ENCODE measurements at places on chromosomes 2 and 18.

GRCh38 chr2:143087033-143087432, 42.2 kb upstream of the ARHGAP15 start:
- DNase-seq, result no peak

DNA sequence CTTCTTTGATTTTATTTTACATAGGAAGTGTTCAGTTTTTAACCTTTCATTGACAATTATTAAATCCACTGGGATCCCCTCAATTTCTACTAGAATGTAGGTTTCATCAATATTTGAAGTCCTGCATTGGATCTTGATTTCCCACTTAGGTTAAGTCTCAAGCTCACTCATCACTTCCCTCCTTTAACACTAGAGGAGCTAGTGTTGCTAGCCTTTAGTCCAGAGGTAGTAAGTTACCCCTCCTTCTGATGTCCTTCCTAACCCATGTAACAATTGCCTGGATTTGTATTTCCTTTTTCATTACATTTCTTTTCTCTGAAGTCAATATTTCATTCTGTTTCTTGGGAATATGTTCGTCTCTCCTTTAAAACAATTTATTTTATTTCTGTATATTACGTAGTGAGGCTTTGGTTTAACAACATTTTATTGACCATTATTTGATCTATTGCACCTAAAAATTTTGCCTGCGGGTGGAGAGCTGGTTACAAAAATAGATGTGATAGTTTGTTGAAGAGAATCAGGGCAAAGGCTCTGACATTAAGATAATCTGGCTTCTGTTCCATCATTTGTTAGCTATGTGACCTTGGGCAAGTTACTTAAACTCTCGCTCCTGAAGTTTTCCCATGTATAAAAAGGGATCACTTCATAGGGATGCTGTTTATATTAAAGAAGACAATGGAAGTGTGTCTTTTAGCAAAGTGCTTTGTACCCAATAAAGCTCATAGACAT, 833.0 kb downstream of the SLC4A3 start:
- DNase-seq, result no peak

- DNase-seq, result no peak
Measured at GRCh38 chr18:59929621-59930295, 30.0 kb downstream of the PMAIP1 start.

DNA sequence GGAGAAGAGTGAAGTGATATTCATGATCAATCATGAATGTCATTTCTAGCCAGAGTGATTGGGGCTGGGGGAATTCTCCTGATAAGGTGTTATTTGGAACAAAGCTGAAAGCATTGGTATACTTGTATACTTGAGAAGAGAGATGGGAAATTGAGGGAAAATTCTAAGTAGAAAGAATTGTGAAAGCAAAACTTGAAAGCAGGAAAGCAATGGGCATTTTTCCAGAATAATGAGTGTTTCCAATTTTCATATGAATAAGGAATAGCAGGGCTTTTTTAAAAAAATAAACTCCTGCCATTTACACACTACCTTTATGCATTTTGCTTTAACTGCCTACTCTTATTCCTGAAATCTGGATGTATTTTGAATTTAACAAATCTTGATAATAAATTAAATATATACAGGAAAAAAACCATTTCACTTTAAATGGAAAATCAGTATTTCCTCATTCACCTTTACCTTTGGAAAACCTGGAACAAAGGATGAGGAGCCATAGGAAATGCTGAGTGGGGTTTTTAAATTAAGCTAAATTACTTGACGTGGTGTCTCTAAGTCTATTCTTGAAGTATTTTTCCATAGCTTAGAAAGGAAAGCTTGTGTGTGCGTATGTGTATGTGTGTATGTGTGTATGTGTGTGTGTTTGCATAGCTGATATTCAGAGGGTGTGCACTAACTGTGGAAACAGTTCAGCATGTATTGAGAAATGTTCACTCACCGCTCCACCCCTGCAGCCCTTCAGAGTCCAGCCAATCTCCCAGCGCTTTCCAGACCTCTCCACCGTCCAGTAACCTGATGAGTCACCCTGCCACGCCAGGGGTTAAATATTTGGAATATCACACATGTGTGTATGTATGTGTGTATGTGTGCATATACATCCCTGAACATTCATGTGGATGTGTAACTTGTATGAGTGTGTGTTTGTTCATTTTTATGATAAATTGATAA, 427.3 kb downstream of the THSD7B start:
- DNase-seq, result no peak

DNA sequence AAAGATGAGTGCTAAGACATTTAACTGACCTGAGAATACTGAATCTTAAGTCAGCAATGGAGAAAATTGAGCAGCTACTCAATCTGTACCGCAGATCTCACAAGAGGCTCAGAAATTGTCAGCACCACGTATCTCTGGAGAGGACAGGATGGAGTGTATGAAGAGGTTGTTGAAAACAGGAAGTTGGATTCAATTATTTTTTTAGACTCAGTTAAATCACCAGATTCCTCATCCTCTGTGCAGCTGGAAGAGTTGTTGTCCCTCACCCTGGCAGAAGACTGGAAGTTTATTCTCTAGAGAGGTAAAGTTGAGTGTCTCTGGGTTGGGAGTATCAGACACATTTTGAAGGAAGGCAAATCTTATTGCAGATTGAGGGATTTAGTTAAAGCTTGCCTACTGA, 114.9 kb upstream of the NT5C1B start:
- DNase-seq, result no peak

- DNase-seq, result no peak
Measured at GRCh38 chr2:48914477-48915089, 159.1 kb upstream of the LHCGR start.

- DNase-seq, result no peak
Measured at GRCh38 chr2:21220930-21221329, 97.2 kb downstream of the TDRD15 start.

DNA sequence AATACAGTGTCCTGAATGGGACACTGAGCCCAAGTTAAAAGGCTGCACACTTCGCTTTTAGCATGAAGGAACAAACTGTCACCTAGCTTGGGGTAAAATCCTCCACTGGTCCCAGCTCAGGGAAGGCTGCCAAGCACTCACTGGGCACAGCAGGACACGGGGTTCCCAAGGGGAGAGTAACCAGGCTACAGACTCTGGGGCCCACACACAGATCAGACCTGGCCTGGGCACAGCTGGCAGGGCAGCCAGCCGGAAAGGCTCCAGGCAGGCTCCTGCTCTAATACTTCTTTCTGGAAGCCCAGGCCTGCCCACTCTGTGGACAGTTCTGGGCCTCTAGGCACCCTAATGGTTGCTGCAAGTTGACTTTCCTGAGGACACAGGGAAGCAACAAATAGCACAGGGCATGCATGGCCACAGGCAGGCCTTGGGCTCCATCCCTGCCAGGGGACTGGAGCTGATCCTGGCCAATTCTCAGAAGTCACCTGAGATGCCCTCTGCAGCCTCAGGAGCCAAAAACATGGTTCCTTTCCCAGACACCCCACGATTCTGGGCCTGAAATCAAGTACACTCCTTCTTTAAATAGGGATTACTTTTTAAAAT, 18.7 kb upstream of the SULT1C3 start:
- DNase-seq, result no peak

- no peak for DNase-seq
Measured at GRCh38 chr2:108594982-108595464, 60.8 kb downstream of the LIMS1 start.

- DNase-seq, result no peak
Measured at GRCh38 chr18:21593540-21594257, 6.8 kb downstream of the ESCO1 start.

DNA sequence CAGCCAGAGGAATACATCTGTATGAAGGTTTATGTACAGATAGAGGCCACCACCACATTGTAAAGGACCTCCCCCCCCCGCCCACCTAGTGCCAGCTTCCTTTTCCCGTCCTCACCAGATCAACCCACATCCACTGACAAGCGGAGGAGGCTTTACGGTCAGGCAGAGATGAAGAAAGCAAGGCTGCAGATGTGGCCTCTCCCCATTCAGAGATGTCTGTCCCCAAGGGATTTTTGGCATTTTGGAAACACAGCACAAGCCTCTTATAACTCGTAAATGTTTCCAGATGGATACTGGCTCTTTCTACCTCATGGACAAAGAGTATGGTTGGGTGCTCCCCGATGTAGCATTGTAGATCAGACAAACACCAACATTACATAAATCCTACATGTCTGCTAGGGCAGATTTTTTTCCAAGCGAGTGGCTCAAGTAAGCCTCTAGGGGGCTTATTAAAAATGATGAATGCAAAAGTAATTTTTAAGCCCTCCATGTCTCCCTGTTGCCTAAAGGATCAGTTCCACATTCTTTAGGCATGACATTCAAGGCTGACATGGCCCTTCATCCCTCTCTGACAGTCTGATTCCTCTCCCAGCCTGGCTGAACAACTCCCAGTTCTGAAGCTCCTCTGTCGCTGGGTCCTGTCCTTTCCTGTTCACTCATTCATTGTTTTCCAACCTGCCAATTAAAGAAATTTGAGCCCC, 11.7 kb downstream of the VIT start:
- DNase-seq, result no peak

DNA sequence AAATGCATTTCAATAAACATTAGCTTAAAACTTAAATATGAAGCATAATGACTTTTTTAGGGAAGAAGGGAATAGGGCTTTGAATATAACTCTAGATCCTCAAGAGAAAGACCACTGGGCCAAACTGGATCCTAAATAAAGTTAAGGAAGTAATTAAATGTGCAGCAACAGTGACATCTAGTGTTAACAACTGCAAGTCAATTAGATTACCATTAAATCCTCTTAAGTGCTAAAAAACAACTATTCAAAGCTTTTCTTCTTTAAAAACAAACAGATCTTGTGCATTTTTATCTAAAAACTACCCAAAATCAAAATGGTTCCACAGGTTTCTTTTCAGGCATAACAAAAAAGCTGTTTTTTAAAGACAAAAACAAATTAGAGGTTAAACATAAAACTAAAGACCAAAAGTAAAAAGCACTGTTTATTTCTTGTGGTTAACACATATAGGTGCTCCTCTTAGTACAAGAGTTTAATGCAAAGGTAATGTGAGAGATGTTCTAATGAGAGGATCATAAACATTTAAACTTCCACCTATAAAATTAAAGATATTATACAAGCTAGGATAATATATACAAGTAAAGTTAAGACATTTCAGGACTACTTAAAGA, 111.4 kb downstream of the THADA start:
- no peak for DNase-seq

DNA sequence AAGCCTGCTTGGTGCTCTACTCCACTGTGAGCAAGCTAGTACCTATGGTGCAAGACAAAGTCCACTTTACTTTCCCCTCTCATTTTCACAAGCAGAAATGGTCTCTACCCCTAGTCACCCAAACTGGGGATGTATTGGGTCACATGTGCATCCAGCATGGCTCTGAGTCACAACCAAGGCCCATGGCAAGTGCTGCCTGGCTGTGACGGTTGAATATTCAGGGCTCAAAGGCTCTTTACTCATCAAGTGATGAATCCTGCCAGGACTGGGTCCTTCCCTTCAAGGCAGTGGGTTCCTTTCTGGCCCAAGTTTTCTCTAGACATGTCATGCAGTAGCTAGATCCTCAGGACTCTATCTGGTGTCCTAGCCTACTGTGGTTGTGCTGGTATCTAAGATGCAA, 311.5 kb downstream of the DLGAP1 start:
- DNase-seq, result no peak
